ENCODE measurements at places on chromosomes 7 and 10.

DNA sequence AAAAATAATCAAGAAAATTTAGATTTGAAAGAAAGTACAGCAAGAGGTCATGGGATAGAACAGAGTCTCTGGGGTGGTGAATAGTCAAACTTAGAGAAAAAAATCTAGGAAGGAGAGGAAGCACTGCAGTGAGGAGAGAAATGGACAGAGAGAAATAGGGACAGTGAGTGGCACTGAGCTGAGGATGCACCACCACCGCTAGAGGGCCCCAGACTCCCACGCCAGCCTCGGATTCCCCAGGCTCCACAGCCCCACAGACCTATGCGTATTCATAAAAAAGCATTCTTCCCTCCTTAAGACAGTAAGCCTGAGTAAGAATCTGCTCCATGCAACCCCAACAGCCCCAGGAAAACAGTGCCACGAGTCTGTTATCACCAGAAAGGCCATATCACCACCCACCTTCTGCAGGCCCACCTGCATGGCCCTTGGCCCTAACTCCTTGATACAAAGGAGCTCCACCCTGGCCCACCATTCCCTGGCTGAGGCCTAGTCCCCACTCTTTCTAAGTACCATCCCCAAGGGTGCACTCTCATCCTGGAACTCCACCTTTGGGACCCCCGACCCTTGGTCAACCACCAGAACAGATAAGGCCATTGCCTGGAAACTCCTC lies 91.0 kb downstream of the ALOX5 start:
- peak; percentile 71 for DNase-seq

DNA sequence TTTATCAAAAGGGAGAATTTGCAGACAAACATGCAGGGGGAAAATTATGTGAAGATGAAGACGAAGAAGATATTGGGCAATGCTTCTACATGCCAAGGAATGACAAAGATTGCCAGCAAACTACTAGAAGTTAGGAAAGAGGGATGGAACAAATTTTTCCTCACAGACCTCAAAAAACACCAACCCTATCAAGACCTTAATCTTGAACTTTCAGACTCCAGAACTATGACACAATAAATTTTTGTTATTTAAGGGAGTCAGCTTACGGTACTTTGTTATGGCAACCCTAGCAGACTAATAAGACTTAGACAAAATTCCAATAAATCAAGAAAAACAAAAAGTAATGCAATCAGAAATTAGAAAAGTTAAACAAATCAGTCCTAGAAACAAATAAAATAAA lies 280.0 kb upstream of the GNAI1 start:
- DNase-seq, result no peak

GRCh38 chr7:139232377-139232717 lies 1.3 kb downstream of the UBN2 start:
- no peak for DNase-seq

- no peak for DNase-seq
These were observed 98.2 kb downstream of the ANLN start for GRCh38 chr7:36487756-36488336.

DNA sequence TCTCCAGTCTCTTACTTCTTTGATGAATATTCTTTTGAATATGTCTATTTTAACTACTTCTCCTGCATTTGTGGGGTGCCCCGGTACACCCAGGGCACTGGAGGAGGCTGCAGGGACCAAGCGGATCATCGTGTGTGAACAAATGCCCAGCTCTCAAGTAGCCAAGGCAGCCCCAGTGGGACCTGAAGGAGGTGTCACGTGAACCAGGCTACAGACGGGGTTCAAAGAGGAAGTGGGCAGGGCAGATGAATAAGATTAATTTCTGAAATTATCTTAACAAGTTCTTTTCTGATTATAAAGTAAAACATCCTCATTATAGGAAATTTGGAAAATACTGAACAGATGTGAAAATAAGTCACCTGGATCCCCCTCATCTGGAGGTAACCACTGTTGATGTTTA lies 78.4 kb upstream of the DUSP5 start:
- DNase-seq, result no peak

DNA sequence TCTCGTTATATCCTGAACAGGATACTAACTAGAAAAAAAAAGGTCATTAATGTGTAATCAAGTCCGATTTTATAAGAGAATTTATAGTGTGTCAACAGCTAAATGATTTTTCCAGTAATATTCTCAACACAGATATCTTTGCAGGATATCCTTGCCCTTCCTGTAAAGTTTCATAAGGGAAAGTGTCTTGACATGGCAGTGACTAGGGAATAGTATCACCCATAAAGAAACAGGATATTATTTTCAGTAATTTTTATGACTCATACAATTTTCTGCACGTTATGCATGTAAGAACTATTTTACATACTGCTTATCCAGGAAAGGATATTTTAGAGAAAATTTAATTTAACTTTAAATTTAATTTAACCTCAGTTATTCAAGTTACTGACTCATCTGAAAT lies 19.5 kb upstream of the PNLIP start:
- DNase-seq, result no peak

DNA sequence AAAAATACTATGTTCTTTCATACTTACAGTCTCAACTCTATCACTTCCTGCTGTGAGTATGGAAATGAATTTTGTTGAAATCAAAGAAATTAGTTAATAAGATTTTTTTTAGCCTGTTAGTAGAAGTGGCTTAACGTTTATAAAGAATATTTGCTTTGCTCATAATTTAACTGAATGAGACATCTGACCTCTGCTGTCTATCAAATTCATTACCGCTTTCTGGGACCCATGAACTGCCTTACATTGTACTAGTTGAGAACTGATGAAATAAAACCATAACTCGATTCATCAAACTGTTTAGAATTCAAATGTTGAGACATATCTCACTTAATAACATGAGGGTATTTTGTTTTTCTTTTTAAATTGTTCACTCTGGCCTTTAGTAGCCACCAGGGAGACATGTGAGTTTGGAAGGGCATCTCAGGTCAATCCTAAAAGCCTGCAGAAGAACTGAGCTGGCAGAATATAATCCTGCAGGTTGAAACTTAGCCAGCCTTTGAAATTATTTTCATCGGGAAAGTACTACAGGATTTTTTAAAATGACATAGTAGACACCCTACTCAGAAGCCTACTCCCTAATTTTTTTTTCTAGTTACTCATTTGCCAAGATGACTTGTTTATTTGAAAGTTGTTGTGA lies 78.7 kb downstream of the KIAA1217 start:
- DNase-seq, result no peak

- no peak for DNase-seq
These were observed 33.1 kb downstream of the DENND2A start for GRCh38 chr7:140607441-140607989.

GRCh38 chr7:17984288-17984687 lies 43.4 kb downstream of the PRPS1L1 start:
- DNase-seq, result no peak

DNA sequence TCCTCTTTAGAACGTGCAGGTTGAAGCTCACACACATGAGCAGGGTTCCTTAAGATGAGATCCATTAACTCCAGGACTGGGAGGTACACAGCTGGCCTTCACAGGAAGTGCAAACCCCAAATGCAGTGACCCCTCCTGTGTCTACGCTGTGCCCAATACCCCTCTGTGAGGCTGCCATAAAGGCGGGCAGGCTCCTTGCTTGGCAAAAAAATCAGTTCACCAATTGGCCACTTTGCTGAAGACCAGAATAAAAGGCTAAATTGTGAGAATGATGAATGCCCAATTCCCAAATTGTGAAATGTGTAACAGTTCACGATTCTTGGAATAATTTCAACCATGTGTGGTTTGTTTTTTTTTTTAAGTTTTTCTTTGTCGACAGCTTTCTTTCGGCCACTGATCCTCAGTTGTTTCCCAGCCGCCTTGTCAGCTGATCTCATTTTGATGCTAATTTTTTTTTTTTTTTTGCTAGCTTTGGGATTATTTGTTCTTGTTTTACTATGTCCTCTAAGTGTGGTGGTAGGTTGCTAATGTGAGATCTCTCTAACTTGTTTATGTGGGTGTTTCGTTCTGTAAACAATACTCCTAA lies 101.9 kb upstream of the PRSS58 start:
- no peak for DNase-seq

GRCh38 chr10:127182161-127182560 lies 14.2 kb downstream of the INSYN2A start:
- DNase-seq, result no peak
